ENCODE measurements at places on chromosomes 3 and 15.

GRCh38 chr3:169394316-169394715, 269.2 kb downstream of the MECOM start:
- no peak for DNase-seq

DNA sequence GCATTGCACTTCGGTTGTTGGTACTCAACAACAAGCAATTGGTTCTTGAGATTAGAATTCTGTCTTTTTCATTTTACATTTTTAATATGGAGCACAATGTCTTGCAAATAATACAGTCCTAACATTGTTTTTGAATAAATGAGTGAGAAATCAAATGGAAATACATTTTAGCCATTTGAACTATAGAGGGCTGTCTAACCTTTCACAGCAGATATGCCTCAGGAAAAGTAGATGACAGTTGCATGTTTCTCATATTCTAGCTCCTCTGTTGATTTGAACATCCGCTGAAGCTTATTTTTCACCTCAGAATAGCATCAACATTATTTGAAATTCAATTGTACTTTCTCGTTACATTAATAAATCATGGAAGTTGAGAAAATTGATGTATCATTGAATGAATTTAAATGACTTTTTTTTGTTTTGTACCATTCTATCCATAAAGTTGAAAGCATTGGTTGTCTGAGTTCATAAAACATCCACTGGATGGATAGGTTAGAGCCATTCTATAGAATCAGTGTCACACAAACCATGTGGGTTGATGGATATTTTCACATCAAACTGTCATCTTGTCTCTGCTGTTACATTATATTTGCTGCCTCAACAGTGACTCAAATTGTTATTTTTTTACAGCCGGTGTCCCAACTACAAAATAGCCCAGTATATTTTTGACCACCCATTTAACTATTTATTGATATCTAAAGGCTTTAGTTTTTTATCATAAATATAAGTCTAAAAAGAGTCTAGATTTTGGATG, 928.3 kb downstream of the NSUN3 start:
- no peak for DNase-seq

GRCh38 chr3:50480471-50480870, 23.0 kb downstream of the CACNA2D2 start:
- DNase-seq = no peak

DNA sequence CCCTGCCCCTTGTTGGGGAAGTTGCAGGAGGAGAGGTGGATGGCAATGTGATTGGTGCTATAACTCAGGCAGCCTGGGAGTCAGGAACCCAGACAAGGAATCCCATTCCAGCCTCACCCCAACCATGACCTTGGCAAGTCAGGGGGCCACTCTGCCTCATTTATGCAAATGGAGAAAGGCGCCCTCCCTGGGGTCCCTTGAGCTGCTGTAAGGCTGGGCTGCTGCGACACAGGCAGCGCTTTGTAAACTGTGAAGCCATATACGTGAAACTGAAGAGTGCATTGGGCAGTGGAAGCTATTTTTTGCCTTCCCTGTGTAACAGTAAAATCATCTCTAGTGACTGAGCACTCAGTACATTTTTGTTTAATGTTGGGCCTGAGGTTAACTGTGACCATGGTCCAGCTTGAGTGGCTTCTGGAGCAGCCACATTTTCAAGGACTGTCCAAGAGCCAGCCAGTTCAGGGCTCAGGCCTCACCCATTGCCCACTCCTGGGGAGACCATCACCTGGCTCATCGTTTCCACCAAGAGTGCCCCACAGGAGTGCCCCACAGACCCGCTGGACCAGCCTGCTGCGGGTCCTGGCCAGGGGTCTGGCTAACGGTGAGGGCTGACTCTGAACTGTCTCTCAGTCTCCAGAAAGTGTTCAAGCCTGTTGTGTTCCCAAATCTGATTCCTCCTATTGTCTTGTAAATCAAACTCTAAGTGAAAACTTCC, 27.9 kb downstream of the KIF7 start:
- no peak for DNase-seq

GRCh38 chr15:67091071-67091979, 25.9 kb downstream of the SMAD3 start:
- peak; percentile 83 for DNase-seq

- DNase-seq = no peak
These were observed 4.0 kb upstream of the SKIL start for GRCh38 chr3:170353485-170353884.

- DNase-seq = peak; percentile 55
These were observed 27.2 kb downstream of the INTS14 start for GRCh38 chr15:65583701-65584100.

Data from CD4-positive, alpha-beta T cell treated with Interferon gamma for 1 hour (primary cell).